ENCODE measurements at places on chromosomes 11 and 22.

GRCh38 chr11:210122-210802 lies 2.8 kb downstream of the RIC8A start:
- no peak for DNase-seq

- DNase-seq = no peak
Measured at GRCh38 chr11:30730011-30730410, 143.9 kb upstream of the MPPED2 start.

DNA sequence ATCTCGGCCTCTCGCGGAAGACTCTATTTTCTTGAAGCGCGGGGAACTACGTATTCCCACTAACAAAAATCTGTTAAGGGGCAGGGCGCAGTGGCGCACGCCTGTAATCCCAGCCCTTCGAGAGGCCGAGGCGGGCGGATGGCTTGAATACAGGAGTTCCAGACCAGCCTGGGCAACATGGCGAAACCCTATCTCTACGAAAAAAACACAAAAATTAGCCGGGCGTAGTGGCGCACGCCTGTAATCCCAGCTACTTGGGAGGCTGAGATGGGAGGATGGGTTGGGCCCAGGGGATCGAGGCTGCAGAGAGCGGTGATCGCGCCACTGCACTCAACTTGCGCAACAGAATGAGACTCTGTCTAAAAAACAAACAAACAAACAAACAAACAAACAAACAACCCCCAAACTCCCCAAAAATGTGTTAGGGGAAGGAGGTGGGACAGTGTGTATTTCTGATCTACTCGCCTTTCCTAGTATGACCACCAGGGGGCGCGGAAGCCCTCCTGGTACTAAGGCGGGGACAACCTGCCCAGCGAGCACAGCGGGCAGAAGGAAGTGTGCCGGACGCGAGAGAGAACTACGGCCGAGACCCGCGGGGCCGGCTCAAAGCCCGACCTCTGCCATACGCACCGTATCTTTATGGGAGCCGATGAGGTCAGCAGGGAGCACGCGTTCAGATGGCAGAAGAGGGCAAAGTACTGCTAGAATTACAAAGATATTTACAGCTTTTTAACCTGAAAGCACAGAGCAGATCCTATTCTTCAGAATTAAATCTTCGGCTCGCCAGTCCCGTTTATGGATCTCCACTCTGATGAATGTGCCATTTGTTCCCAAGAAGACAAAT lies 1.3 kb upstream of the STX3 start:
- peak; percentile 92 for DNase-seq

DNA sequence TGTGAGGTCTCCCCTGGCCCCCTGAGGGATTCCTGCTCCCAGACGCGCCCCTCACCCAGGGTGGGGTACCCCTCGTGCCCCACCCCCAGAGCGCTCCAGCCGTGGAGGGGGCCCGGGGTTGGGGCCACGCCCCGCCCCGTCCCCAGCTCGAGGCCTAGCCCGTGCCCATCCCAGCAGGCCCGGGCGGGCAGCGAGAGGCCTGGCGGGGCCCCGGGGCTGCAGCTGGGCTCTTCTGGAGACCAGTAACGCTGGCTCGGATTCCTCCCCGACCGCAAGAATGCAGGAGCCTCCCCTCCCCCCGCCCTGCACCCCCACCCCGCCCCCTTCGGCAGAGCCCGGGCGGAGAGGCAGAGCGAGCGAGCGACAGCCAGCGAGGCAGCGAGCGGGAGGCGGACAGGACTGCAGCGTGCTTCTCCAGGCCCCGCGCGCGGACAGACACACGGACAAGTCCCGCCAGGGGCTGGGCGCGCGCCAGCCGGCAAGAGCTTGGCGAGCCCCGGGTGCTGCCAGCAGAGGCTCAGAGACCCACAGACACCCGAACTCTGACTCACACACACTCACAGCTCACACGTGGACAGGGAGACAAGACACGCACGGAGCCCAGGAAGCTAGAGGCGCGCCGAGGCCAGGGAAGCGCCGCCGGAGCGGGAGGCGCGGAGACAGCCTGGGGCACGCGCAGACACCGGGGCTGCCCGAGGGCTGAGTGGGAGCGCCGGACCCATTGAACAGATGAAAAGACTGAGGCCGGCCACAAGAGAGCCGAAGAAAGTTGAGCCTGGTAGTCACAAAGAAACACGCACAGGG lies 15.2 kb downstream of the BCL9L start:
- DNase-seq = no peak

DNA sequence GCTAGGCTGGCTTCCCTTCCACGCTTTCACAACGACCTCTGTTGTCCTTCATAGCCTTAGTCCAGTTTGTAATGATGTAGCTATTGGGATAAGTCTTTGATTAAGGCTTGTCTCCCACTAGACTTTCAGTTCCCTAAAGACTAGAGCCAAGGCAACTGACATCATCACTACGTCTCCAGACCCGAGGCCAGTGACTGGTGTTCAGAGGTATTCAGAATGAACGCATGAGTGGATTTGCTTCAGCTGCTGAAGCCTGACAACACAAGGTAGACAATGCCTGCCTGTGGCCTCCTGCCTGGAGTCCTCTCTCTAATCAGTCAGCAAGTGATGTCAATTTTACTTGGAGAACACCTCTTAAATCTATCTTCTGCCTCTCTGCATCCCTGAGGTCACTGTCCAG lies 13.6 kb downstream of the EFCAB6 start:
- no peak for DNase-seq

DNA sequence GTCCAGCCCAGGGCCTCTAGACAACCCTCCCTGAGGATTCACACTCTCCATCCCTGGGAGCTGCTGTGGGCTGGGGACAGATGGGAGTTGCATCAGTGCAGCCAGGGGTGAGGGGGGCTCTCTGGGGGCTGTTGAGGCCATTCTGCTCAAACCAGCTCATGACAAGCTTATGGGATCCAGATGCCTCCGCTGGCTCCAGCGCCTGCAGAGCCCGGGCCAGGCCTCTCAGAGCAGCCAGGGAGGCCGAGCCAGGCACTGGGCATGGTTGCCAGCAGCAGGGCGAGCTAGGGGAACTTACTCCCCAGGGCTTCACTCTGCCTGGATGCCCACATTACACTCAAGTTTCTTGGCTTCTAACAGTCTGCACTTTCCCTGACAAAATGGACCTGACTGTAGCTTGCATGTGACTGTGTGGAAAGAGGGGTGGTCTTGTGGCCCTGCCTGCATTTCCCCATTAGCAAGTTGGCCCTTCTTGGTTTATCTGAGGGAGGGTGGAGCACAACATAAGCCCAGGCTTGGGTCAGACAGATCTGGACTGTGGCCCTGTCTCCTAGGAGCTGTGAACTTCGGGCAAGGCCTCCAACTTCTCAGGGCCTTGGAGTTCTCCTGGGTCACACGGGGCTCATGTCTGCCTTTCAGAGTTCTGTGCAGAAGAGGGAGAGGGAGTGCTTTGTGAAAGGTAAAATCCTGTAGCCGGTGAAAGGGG lies 34.5 kb upstream of the CYB5R3 start:
- no peak for DNase-seq

DNA sequence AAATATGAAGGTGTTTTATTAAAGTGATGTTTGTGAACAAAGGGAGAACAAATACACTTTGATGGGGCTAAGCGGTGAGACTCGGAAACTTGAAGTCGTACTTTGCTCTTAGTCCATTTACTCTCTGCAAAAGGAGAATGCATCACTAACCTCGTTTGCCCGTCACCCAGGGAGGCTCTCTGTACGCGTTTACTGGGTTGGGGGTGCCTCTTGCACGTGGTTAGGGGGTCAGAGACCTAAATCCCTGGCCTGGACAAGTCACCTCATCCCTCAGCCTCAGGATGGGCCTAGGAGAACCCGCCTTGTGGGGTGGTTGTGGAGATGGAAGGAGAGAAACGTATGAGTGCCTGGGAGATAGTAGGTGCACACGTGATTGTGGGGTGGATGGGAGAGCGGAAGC lies 803 bp upstream of the IFT27 start:
- no peak for DNase-seq

DNA sequence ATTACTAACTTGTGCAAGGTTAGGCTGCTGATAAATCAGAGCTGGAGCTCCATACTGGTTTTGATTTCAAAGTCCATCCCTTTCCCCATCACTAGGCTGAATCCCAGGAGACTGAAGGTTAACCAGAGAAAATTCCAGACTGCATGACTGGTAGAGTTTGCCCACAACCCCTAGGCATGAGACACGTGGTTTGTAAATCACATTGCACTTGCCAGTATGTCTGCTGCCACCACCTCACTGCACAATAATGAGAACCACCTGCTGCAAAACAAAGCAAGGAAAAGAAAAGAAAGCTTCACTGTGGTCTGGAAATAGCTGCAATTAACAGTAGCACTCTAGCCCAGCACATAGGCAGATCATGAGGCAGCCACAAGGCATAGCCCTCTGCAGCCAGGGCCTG lies 67.6 kb upstream of the NTM start:
- DNase-seq = no peak

GRCh38 chr11:35980686-35981390 lies 37.0 kb downstream of the LDLRAD3 start:
- no peak for DNase-seq

- no peak for DNase-seq
Measured at GRCh38 chr11:121749691-121750090, 296.9 kb upstream of the SORL1-AS1 start.

GRCh38 chr22:22591348-22592299 lies 32.6 kb upstream of the PRAME start:
- no peak for DNase-seq

DNA sequence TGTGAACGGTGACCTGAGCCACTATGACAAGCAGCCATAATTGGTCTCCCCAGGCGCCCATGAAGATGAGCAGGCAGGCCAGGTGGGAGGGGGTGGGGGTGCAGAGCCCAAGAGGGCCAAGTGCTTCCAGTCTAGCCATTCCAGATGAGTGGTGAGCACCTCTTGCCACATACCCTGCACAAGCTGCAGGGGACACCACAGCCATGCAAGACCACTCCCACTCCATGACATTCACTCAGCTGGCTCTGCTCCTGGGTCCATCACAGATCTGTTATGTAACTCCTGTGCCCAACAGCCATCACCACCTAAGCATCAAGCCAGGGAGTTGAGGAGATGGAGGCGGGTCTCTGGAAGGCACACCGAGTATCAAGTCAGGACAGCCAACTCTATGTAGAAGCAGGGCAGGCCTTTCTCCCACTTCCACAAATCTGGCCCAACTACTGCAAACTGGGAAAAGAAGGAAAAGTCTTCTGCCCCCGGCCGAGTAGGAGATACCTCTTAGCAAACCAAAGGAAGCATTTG lies 8.4 kb downstream of the TMEM184B start:
- DNase-seq = no peak

GRCh38 chr11:77106321-77106720 lies 3.7 kb downstream of the OMP start:
- no peak for DNase-seq

- DNase-seq = no peak
Measured at GRCh38 chr22:39303358-39303757, 16.1 kb downstream of the RPL3 start.

Measured in activated CD8-positive, alpha-beta T cell treated with anti-CD3 and anti-CD28 coated beads, Interleukin-2, amount 10 ng/mL, durations not matched to agents 7 days and 5 days (primary cell).